Stimulated activated CD8-positive, alpha-beta memory T cell treated with anti-CD3 and anti-CD28 coated beads, Interleukin-12 subunit alpha, Interleukin-12 subunit beta, amount 100 ng/mL, for 1 hour (primary cell): ENCODE measurements at places on chromosomes 2 and 18.

GRCh38 chr2:172389685-172390339 lies 37.6 kb upstream of the ITGA6 start:
- no peak for DNase-seq

DNA sequence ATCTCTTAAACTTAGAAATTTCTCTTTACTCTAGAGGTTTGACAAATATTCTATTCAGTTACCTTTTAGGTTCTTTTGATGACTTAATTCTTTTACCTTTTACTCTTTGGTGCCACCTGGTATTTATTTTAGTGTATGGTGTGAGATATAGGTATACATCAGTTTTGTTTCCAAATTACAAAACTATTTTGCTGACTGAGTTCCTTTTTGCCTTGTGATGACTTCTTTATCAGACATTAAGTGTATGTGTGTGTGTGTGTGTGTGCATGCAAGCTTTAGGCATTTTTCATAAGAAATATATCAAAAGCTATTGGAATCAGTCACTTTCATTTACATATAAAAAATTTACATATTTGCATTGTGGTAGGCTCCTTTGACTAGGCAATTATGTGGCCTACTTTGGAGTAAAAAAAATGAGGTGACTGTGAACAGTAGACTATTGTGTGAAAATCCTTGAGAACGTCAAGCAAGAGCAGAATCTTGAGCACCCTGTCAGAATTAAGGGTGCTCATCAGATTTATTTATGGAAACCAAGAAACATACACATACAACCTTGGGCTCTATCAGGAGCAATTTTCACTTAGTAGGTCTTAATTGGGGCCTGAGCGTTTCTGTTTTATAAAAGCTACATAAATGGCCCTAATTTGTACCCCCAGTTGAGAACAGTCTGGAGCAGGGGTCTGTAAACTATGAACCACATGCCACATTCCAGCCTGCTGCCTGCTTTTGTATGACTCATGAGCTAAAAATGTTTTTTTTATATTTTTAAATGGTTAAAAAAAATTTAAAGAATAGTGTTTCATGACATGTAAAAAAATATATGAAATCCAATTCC lies 415.9 kb downstream of the SLC4A3 start:
- DNase-seq, result no peak

- DNase-seq, result no peak
Observed at GRCh38 chr18:35564795-35565453, 16.6 kb upstream of the GALNT1 start.

- DNase-seq, result no peak
Observed at GRCh38 chr2:44579115-44579836, 217.5 kb downstream of the CAMKMT start.

GRCh38 chr2:105262651-105263091 lies 21.1 kb downstream of the GPR45 start:
- no peak for DNase-seq

DNA sequence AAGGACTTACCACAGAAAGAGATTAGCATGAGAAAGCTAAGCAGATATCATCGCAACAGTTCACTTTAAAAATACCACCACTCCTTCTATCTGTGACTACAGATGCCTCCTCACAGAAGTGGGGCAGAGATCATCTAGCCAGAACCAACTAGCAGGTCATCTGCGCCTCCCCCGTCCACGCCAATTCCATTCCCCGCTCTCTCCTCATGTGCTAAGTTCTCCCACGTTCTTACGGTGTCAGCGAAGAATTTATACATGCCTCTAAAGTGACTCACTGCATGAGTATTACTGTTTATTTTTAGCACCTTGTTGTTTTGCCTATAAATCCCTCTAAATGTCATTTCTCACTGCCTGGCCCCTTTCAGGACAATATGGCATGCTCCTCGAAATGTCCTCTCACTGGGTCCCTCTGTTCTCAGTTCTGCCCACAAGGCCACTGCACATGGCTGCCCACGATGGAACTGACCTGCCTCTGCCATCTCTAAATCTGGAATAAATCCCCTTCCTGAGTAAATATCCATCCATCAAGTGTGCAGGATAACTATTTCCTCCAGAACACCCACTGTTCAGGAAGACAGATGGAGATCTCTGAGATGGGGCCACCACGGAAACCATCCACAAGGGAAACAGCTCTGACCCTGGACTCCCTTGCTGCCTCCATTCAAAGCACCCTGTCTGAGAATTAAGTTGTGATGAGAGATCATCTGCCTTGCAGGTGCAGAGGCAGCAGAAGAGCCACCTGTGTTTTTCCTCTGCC lies 137.7 kb downstream of the IRS1 start:
- DNase-seq, result no peak

- DNase-seq, result no peak
Observed at GRCh38 chr2:16739778-16740581, 74.3 kb upstream of the CYRIA start.
